ENCODE measurements at places on chromosomes 2 and 18.

GRCh38 chr2:241945311-241945710, 75.8 kb downstream of the RTP5 start:
- no peak for DNase-seq

DNA sequence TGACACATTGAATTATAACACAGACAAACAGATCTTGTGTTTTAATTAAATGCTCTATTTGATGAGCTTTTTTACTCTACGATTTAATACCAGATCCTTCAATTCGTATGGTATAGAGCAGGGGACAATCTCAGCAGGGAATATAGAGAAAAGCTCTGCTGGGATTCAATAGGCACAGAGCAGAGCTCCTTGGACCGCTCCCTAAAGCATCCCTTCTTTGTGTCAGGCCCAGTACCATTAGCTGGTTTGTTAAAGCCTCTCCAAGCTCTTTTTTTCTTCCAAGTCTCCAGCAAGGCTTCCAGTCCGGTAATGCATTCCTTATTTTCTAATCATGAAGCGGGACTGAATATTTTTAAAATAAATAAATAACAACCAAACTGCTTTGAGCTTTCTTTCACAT, 466.0 kb downstream of the NR4A2 start:
- DNase-seq, result no peak

DNA sequence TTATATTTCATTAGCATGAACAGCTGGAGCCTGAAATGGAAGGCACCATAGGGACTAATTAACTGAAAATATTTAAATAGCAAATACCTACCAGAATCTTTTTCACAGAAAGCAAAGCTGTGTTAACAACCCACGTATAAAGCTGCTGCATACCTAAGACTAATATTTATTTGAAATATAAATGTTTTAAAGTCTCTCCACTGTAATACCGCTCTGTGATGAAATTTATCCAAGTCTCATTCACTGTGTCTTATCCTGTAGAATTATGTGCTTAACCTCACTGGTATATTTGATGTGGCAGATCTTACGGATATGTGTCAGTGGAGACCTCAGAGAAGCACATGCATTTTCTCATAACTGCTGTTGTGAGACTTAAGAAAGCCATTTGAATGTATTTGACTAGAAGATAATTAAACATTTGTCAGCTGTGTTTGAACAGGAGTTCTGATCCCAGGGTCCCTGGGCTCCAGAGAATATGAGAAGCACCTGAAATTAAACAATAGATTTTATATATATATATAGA, 373.3 kb downstream of the ZNF804A start:
- DNase-seq, result no peak

- no peak for DNase-seq
Measured at GRCh38 chr2:60267122-60267521, 286.3 kb downstream of the BCL11A start.

DNA sequence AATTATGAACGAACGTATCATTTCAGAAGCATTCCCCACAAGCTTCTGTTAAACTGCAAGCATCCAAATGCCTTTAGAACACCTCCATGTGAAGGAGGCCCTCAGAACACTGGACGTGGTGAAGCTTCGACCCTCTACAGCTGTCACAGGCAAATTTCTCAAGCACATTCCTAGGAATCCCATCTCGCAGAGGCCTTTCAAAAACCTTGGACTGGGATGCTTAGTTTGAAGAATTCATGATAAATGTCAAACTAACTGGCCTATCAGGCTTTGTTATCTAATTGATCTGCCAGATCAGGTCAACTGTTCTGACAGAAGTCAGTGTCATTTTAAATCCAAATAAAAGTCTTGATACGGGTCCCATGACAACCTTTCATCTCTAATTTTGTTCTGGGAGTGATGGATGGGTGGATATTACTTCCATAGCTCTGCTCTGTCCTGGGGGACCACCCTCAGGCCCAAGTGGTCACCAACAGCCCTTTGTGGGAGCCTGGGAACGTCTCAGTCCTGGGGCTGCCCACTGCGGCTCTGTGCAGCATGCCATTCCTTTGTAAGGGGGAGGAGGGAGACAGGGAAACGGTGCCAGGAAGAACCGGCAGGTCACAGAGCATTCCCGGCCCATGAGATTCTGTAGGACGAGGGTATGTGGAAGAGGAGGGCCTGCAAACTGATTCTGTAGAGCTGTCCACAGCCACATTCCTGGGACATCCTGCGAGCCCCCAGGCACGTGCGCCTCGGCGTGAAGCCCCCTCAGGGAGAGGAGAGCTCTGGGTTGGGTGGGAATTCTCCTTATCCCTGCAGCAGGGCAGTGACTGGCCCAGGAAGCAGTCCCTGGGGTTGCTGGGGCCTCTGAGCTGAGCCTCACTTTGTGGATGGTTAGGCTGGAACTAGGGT, 59.1 kb upstream of the PXDN start:
- DNase-seq, result no peak

DNA sequence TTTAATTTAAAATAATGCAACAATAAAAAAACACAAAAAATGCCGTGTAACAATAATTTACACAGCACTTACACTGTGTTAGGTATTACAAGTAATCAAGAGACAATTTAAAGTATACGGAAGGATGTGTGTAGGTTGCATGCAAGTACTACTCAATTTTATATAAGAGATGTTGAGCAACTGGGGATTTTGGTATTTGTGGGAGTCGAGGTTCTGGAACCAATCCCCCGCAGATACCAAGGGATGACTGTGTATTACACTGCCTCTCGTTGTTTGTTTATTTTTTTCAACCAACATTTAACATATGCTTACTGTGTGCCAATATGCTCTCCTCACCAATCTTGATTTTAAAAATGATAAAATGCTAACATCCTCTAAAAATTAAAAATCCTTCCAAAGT, 24.8 kb downstream of the MAP3K2 start:
- DNase-seq, result no peak

GRCh38 chr2:231170055-231170454, 28.4 kb upstream of the ARMC9 start:
- no peak for DNase-seq

GRCh38 chr2:74893332-74893731, 59.4 kb downstream of the HK2 start:
- DNase-seq, result no peak

Measured in activated gamma-delta T cell treated with anti-CD3 and anti-CD28 coated beads, Interleukin-2, amount 50 U/mL, for 16 hours (primary cell).